Fibroblast of skin of right quadriceps (primary cell): ENCODE measurements at places on chromosomes 2 and 18.

GRCh38 chr2:38765551-38765950 is 12.5 kb upstream of the GEMIN6 start:
- no peak for DNase-seq

- peak; percentile 100 for DNase-seq
Measured at GRCh38 chr2:227817850-227818674, 4.4 kb downstream of the CCL20 start.

GRCh38 chr18:30889519-30890301 is 152.8 kb downstream of the DSC3 start:
- no peak for DNase-seq

DNA sequence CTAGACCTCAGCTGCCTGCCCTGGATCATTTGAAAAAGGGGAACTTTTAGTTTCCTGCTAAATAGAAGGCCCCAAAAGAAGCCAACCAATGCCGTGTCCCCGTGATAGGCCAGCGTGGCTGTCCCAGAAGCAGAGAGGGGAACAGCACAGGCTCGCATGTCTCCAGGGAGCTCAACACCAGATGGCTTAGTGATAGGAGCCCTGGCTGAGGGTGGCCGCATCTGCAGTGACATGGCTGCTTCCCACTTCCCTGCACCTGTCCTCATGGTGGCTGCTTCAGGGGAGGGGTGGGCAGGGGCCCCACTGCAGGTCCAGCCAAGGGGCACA is 79.6 kb downstream of the MBP start:
- no peak for DNase-seq

- DNase-seq = no peak
Measured at GRCh38 chr2:86021396-86022378, 84.0 kb downstream of the POLR1A start.
